ENCODE measurements at places on chromosomes 7 and 10. TPM values are rescaled to one million over a fixed set of nuclear protein-coding genes. Genes with fewer than 3 reads are reported as not detected.

Gene TMEM130
- 2.3 TPM for total RNA-seq

Gene TBX20
- total RNA-seq: not detected

Gene GRB10
- 13.0 TPM for total RNA-seq

Gene TRAPPC14
- total RNA-seq: 5.8 TPM

Gene IDI2
- not detected for total RNA-seq

Gene MUC12
- 0.31 TPM for total RNA-seq

Gene CPA2
- 0.44 TPM for total RNA-seq

Gene STK31
- total RNA-seq: 0.40 TPM

DNA sequence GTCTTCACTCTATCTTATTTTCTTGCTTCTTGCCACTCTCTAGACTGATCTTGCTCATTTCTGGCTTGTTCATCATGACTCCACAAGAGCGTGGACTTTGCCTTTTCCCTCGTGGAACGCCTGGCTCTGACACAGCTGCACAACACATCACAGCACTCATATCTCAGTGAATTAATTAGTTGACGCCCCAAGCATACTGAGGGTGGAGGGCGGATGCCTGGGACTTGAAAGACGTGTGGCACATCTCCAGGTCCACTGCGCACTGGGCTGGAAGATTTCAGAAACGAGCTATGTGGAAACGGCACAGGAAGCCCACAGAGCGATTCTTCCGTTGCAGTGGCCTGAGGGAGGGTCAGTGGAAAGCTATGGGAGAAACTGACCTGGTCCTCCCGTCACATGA is 23.6 kb upstream of the PLEKHA1 start:
- no peak for DNase-seq

GRCh38 chr7:117673839-117674238 is 194.0 kb downstream of the CFTR start:
- DNase-seq: peak; percentile 15

GRCh38 chr7:128871050-128871449 is 8.4 kb downstream of the ATP6V1F start:
- no peak for DNase-seq

DNA sequence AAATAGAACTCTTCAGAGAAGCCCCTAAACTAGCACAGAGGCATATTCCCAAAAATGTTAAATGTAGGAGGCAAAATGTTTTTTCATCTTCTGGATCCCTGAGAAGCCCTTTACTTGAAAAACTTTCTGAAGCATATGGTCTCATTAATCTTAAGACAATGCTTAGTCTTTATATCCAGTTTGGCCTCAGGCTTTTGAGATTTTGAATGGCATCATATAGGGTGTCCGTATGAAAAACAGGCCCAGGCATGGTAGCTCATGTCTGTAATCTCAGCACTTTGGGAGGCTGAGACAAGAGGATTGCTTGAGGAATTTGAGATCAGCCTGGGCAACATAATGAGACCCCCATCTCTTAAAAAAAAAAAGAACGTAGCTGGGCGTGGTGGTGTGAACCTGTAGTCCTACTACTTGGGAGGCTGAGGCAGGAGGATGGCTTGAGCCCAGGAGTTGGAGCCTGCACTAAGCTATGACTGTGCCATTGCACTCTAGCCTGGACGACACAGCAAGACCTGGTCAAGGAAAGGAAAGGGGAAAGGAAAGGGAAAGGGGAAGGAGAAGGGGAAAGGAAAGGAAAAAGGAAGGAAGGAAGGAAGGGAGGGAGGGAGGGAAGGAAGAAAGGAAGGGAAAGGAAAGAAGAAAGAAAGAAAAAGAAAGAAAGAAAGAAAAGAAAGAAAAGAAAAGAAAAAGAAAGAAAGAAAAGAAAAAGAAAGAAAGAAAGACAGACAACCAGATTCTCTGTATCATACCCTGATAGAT is 119.4 kb downstream of the CDK6 start:
- no peak for DNase-seq

GRCh38 chr10:75107756-75108683 is 3.4 kb upstream of the SAMD8 start:
- no peak for DNase-seq
